MG63 (cell line): ENCODE measurements at places on chromosomes 6 and 20. TPM values are rescaled to one million over a fixed set of nuclear protein-coding genes. Genes with fewer than 3 reads are reported as not detected.

DNA sequence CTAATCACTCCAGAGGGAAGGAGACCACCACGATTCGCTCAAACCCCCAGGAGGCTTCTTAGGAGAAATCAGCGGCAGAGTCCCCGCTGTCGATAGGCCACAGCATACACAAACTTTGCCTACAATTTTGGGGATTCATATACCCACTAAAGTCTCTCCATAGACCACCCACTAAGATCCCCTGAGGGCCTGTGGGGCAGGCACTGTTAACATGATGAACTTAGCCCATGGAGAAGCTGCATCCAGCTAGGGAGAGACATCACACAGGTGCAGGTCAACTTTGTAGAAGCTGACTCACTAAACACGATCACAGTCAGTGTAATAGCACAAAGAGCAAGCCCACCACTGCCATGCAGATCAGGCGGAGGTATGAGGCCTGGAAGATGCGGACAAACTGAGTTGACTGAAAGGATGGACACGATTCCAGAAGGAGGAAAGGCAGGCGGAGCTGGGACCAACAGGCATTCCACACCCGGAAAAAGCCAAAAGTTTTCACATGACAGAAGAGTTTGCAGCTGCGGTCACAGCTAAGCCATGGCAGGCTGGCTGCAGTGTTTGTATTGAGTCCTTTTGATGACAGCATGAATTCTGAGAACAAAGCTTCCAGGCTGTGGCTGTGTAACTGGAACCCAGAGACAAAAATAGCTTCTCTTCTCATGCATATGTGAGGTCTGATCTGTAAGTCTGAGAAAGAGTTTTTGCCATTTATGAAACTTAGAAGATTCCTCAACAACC lies 75.7 kb upstream of the QKI start:
- no peak for DNase-seq

DNA sequence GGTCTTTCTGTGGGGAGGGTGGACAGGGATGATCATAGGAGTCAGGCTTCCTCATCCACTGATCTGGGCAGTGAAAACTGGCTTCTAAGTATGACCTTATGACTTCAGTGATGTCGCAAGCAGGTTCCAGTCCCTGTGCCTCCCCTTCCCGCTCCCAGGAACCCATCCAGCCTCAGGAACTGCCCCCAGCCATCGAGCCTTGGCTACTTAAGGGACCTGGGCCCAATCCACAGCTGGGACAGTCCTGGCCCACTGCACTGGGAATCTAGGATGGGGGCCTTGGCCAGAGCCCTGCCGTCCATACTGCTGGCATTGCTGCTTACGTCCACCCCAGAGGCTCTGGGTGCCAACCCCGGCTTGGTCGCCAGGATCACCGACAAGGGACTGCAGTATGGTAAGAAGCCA lies at the start of gene LBP:
Gene LBP, plus strand, starts transcription at position 236 of the 405 bp plus-strand sequence. Its CDS starts 35 bp downstream, at position 271.
- no peak for DNase-seq

Gene OLIG3
- not detected in 2 replicates for total RNA-seq

GRCh38 chr20:34553366-34553867 lies 5.1 kb upstream of the MAP1LC3A start:
- peak; percentile 67 for DNase-seq

DNA sequence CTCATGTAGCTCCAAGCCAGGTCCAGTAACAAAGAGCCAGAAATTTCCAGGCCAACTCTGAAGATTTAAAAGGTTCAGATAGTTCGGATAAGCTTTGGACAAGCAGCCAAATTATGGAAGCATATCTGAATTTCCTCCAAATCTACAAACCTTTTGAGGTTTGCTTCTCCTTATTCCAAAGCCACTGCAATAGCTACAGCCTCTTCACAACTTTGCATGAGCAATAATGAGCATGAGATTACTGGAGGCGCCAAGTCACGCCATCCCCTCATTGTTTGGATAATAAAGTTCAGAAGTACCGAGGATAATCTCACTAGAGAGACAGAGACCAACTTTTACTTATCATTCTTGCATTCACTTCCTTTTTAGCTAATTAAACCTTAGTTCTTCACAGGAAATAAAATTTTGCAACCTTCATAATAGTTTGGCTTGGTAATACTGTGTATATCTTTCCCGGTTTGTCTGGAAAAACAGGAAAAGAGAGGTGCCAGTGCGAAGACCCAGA lies 329.6 kb upstream of the RSPO3 start:
- DNase-seq, result no peak

DNA sequence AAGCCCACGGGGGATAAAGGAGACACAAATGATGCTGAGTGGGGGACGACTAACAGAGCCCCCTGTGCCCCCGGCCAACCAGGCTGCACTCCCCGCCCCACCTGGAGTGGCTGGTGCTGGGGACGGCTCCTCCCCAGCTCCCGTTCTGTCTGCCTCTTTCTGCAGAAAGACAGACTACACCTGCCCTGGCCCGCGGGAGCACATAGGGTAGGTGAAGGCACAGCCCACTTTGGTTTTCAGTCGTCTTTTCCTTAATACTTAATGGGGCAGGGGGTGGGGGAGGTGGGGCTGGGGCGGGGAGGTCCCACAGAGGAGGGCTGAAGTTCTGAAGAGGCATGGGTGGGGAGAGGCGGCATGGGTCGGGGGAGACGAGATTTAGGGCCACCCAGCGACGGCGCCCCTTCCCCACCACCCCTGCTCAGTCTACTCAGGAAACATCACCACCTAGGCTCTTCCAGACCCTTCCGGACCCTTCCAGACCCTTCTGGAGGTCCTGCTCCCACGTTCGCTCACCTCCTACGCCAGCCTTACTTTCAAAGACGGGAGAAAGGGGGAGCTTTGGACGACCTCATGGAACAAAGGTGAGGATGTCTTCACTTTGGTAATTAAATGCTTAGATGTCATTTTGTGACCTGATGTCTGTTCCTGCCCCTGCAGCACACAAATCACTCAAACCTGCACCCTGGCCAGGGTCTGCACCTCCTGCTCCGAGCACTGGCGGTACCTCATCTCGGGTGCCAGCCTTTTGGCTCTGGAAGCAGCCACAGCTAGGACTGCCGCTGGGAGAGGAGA lies 21.2 kb upstream of the FRMD1 start:
- no peak for DNase-seq

DNA sequence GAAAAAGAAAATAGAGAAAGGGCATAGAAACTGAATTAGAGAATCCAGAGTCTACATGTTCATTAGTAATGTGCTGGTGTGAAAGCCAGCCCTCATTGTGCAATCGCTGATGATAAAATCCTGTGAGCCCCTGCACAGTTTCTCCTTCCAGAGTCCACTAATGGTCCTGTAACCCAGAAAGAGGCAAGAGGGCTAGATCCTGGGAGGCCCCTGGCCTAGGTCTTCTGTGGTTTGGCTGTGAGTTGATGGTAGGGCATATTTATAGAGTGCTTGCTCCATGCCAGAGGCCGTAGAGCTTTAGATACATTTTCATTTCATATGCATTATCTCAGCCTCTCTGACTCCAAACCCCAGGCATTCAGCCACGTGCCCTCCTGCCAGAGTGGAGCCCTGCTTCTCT lies 94.9 kb upstream of the MTHFD1L start:
- peak; percentile 88 for DNase-seq

DNA sequence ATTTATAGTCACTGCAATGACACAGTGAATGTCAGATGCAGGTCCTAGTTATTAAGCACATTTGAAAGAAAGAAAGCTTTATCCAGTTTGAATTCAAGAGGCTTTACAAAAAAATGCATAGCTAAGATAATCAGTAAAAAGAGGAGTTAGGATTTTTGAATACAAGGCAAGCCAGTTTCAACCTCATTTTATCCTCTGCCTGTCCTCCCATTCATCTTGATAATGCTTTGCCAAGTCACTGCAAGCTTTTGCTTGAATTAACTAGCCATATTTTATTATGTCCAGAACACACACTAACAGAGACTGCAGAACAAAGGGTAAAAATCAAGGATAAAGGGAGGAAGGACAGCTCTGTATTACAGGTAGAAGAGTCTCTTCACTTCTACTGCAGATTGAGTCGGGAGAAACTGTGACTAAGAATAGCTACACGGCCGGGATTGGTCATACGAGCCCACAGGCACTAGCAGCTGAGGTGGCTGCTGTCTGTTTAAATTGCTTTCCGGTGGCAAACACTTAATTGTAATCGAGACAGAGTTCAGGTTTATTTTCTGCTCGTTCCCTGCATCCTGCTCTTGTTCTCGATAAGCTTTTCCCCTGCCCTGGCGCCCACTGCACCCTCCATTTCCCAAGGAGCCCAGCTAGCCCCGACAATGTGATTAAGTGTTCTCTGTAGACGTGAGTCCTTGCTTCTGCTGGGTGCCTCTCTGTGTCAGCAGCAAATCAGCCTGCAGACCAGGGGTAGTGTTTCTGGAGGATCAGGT lies 30.5 kb upstream of the AKAP12 start:
- no peak for DNase-seq

- DNase-seq, result no peak
Observed at GRCh38 chr6:121201105-121201504, 133.2 kb downstream of the TBC1D32 start.

GRCh38 chr6:116695401-116695800 lies 14.4 kb downstream of the KPNA5 start:
- DNase-seq, result no peak

GRCh38 chr6:113077794-113078193 lies 730.7 kb downstream of the RFPL4B start:
- no peak for DNase-seq

GRCh38 chr6:158185729-158186456 lies 17.7 kb downstream of the GTF2H5 start:
- DNase-seq, result no peak

Gene RBM24
- total RNA-seq, result 0.33 TPM in 1 of 2 replicates, not detected in the other

Gene VSTM2L
- 0.81 and 4.0 TPM in 2 replicates for total RNA-seq

Gene TRMT6
- total RNA-seq, result 14.6 and 16.3 TPM in 2 replicates

Gene CEP85L
- total RNA-seq, result 4.2 and 4.9 TPM in 2 replicates

- DNase-seq, result peak; percentile 86
Observed at GRCh38 chr6:5941188-5941587, 65.5 kb downstream of the NRN1 start.

Gene STX11
- total RNA-seq, result 0.35 and 1.3 TPM in 2 replicates

Gene HLA-DRB1
- not detected in 2 replicates for total RNA-seq

Gene PGC
- total RNA-seq, result not detected in 2 replicates

Gene ZC2HC1B
- total RNA-seq, result not detected in 2 replicates

Gene NR2E1
- total RNA-seq, result 0.25 TPM in 1 of 2 replicates, not detected in the other

DNA sequence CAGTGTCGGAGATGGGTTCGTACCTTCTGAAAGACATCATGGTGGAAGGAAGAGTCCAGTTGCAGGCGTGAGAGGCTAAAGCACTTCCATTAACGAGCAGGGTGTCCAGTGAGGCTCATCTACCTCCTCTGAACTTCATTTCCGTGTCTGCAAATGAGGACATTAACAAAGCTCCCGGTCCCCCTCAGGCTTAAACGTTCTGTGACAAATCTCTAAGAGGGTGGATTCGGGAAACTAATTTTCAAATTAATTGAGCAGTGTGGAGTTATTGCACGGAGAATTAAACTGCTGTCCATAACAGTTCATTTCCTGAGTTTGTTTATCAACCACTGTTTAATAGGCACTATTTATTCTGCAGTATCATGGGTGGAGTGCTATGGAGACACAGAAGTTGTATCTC lies 68.2 kb downstream of the TRMT6 start:
- no peak for DNase-seq

DNA sequence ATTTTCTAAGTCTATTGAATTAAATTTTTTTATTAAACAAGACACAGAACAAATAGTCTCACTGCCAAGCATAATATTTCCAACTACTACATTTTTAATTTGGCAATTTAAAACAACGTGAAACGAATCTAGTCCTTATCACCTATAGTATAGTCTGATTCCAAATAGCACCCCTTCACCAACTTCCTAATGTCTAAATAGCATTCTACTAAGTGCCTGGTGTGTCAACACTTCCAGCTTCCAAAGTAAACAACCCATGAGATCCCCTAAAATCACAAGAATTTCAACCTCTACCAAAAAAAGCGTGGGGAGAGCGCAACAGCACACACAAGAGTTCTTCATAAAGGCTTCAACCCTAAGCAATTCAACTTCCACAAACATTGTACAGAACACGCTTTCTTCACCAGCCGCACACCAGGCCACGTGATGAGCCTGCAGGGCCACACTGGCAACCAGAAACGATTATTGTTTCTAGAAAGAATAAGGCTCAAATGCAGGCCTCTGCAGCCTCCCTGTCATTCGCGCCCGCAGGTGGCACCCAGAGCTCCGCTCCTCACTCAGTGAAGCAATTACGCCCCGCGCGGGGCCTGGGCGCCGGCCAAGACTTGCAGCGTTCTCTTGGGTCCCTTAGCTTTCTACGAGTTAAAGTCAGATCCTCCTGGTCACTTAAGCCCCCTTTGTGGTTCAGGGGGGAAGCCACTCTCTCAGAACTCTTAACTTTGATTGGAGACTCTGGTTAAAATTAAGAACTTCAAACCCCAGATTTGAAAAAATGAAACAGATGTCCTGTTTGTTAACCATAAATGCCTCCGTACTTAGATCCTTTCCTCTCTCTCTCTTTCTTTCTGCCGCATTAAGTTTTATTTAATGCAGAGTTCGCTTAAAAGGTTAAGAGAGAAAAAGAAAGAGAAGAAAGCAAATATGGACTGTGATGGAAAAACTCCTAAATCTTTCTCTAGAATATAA lies 18.3 kb downstream of the SIM1 start:
- DNase-seq, result no peak
